ENCODE measurements at places on chromosomes 3 and 15. TPM values are rescaled to one million over a fixed set of nuclear protein-coding genes. Genes with fewer than 3 reads are reported as not detected.

DNA sequence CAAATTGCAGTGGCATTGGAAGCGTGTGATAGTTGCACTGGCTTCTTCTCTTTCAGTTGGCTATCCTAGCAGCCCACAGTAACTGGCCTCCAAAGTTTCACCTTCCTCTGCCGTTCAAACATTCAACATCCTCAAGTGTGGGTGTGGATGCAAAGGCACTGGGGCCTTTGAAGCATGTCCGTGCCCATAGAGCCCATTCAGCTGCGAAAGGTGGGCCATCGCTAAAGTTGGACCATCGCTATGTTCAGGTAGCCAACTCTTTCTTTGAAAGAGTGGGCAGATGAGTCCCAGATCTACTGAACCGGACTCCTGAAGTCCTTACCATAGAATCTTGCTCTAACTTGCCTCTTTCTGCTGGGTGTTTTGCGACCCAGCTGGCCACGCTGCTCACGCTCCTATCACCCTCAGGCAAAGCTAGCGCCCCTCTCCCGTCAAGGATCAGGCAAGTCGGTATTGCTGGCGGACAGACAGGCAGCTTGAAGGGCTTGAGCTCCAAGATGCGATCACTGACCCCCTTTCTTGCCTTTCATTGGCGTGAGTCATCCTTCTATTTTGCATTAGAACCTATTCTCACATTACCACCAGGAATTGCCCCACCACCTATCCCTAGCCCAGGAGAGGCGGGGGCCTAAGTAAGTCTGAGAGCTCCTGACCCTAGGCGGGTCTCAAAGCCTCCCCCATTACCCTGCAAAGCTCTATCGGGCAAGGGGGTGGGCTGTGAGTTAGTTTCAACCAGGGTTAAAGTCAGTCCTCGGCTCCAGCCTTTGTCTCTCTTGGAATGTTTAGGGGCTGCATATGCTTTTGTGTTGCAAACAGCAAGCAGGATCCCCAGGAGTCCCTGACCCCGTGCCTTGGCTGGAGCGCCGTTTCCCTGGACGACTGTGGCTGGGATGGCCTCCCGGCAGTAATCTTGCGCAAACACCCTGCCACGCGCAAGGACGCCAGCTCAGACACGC, 28.7 kb downstream of the ZIC4 start:
- no peak for DNase-seq

- no peak for DNase-seq
Measured at GRCh38 chr15:32099097-32099785, 68.9 kb downstream of the CHRNA7 start.

- DNase-seq: no peak
Measured at GRCh38 chr3:174253940-174254339, 605.2 kb upstream of the NAALADL2 start.

GRCh38 chr3:108780235-108780634, 23.0 kb upstream of the RETNLB start:
- no peak for DNase-seq

GRCh38 chr3:71893702-71894479, 108.9 kb upstream of the PROK2 start:
- DNase-seq: no peak

- no peak for DNase-seq
Measured at GRCh38 chr15:50797926-50798325, 32.4 kb upstream of the SPPL2A start.

GRCh38 chr15:29071232-29071881, 185.6 kb downstream of the APBA2 start:
- DNase-seq: no peak

- DNase-seq: no peak
Measured at GRCh38 chr15:36658898-36659639, 79.6 kb downstream of the CDIN1 start.

DNA sequence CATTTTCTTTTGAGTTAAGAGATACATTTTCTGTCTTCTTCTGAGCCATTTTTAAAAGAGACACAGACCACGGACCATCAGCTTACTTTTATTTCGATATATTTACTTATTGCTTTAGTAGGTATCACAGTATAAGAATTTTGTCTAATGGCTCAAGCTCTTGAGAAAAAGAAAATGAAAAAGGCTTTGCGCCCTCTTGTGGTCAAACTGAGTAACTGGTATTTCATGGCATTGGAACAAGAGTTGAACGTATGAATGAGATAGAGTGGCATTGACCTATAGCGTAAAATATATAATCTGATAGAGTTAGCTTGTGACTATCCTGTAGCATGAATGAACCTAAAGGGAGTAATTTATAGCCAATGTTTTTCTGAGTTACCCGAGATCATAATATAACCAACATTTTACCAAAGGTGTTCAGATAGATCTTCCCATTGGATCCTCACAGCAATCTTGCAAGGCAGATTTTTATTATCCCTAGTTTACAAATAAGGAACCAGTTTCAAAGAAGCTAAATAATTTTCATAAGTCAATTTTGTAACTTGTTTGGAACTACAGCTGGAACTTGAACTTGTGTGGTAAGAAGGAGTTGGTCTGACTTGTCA, 154.6 kb downstream of the POLR2M start:
- DNase-seq: peak; percentile 89

DNA sequence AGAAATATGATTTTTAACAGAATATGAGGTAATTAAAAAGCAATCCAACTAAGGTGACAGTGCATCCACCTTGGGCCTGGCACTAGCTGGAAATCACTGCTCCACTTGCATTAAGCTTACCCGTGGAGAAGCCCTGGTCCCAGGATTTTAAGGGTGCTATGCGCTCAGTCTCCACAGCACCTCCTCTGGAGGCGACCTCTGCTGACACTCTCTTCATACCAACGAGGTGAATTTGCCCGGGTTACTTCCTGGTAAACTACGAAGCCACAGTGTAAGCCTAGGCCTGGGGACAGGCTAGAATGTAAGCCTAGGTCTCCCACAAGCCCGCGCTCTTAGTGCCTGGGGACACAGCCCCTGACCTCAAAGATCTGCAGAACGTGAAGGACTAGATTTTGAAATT, 793 bp downstream of the APOD start:
- no peak for DNase-seq

DNA sequence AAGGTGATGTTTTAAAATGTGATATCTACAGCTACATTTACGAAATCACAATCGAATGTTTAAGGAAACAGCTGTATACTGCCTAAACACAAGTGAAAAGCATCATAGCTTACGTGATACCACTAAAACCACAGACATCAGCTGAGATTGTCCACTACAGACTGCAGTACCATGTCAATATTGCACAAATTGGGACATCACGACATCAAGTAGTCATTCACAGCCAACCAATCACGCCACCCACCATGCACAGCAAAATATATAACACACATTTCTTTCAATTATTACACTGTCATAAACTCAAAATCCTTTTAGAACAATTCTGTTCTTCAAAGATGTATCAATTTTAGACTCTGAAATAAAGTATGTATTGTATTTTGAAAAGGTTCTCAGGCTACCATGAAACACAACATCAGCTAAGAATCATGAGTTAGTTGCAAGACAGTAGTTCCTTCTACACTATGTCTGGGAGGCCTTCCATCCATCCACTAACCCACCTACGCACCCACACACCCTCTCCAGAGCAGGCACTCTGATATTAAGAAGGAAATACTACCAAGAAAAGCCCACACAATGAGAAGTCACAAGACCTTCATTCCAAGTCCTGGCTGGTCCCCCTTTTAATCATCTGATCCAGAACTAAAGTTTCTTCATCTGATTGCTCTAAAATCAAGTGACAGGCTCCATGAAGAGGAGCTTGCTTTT, 3.1 kb downstream of the DMXL2 start:
- no peak for DNase-seq

- DNase-seq: no peak
Measured at GRCh38 chr3:94061297-94061696, 1.4 kb downstream of the DHFR2 start.

DNA sequence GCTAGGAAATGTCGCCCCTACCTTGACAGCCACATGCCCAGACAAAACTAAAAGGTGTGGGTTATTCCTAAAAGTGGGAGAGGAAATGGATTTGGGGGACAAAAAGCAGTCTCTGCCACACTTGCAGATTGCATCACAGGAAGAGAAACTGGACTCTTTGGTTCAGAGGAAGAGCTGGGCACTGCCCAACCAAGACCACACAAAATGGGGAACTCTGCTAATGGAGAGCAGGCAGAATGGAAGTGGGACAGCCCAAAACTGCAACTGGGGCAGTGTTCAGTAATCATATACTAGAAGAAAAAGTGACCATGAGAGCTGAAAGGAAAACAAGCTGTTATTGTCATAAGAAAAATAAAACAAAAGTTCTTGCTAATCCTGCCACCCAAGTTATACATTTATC, 138.9 kb upstream of the FRMD4B start:
- no peak for DNase-seq

GRCh38 chr15:100759106-100759505, 120.5 kb upstream of the ALDH1A3 start:
- no peak for DNase-seq

- no peak for DNase-seq
Measured at GRCh38 chr15:81858586-81858985, 187.2 kb downstream of the MEX3B start.

DNA sequence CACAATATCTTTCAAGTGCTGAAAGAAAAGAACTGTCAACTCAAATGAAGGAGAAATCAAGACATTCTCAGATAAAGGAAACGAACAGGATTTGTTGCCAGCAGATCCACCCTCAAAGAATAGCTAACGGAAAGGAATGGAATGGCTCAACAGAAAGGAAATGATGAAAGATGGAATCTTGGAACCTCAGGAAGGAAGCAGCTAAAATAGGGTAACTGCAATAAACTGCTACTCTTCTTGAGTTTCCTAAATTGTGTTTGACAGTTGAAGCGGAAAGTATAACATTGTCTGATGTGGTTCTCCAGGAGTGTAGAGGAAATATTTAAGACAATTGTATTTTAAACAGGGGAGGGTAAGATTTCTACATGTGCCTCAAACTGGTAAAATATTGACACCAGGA, 22.0 kb downstream of the PRR23E start:
- DNase-seq: no peak

- DNase-seq: peak; percentile 60
Measured at GRCh38 chr3:101643861-101644613, 32.9 kb downstream of the ZBTB11 start.

- no peak for DNase-seq
Measured at GRCh38 chr3:194176274-194176991, 40.5 kb downstream of the HES1 start.

DNA sequence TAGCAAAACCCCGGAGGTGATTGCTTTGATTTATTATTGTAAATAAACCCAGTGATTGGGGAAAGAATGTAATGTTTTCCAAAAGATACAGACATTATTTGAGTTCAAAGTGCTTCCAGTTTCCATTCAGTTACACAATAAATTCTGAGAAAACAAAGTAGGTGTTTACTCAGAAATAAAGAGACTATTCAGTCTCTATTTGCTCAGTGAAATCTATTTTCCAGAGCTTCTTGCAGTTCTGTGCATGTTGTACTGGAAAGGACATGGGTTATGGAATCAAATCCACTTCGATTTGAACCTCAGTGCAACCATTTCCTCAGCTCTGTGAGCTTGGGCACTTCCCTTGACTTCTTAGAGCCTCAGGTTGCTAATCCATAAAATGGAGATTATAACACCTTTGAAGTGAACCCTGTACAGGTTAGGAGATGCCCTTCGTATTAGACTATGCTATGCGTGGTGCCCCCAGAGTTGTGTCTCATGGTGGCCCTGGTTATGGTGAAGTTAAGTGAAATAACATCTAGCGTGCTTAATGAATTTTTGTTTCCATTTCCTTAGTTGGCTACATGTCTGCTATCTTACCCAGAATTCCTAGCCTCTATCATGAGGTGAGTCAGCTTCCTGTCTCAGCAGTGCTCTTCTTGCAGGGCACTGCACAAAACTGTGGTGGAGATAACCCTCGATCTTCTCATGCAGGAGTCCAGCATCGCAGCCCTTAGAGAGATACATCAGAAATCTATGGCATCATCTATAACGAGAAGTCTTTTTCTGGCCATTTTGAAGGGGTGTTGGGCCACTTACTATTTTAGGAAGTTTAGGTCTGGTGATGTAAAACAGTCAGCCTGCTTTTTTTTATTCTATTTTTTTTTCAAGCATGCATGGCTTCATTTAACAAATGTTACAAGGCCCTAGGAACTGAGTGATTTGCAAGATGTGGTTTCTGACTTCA, 97.7 kb downstream of the RPL39L start:
- peak; percentile 76 for DNase-seq

- DNase-seq: no peak
Measured at GRCh38 chr3:118754406-118755252, 280.0 kb downstream of the IGSF11 start.

DNA sequence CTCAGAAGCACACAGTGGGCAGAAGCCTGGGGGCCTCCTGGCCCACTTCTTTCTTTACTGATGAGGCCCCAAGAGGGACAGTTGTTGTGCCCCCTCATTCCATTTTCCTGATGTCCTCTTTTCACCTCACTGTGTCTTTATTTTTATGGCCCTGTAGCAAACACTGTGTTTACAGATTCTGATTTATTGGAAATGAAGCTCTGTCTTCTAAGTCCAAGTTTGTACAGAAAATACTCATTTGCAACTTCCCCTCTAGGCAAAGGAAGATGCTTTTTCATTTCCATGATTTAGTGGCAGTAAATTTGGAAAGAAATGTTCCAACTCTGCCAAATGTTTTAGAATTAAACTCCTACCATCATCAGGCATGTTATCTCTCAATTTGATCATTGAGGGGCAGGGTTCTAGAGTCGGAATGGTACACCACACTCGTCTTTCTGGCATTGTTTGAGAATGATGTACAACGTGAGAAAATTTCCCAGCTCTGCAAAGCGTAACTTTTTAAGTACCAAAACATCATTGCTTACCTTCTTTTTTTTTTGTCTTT, 129.7 kb downstream of the ARNT2 start:
- DNase-seq: no peak

DNA sequence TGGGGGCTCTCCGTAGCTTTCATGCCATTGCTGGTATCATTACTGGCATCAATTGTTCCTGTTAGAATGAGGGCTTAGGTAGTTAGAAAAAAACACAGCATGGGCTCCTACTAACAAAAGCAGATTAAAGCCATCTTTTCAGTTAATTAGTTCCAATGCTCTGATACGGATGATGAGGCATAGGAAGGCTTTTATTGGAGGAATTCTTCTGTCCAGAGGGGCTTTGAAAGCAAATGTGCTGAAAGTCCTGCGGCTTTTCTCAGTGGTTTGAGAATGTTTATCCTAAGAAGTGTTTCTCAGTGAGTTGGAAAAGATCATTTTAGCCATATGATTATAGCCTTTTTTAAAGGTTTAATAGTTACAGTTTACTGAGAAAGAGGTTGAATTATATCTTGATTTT, 198.5 kb downstream of the THSD4 start:
- no peak for DNase-seq

GRCh38 chr3:18396428-18396827, 28.7 kb downstream of the SATB1 start:
- no peak for DNase-seq

CLEC3B gene
- 6.3 TPM for total RNA-seq

IQCF5 gene
- not detected for total RNA-seq

CD276 gene
- 43.6 TPM for total RNA-seq

RYR3 gene
- not detected for total RNA-seq

KLF15 gene
- 5.6 TPM for total RNA-seq

ARNT2 gene
- total RNA-seq: 0.34 TPM

AP3B2 gene
- total RNA-seq: 0.17 TPM

SOX14 gene
- total RNA-seq: not detected

OR5K2 gene
- total RNA-seq: not detected

SERP1 gene
- 248 TPM for total RNA-seq

PTX3 gene
- 466 TPM for total RNA-seq

CPN2 gene
- total RNA-seq: not detected

SLC35G2 gene
- 28.8 TPM for total RNA-seq

CLSTN2 gene
- 0.17 TPM for total RNA-seq

XCR1 gene
- not detected for total RNA-seq
